NCI-H1105 (cell line): ENCODE measurements at places on chromosomes 2 and 18.

GRCh38 chr2:10847008-10847407 lies 34.4 kb upstream of the PDIA6 start:
- DNase-seq = no peak

DNA sequence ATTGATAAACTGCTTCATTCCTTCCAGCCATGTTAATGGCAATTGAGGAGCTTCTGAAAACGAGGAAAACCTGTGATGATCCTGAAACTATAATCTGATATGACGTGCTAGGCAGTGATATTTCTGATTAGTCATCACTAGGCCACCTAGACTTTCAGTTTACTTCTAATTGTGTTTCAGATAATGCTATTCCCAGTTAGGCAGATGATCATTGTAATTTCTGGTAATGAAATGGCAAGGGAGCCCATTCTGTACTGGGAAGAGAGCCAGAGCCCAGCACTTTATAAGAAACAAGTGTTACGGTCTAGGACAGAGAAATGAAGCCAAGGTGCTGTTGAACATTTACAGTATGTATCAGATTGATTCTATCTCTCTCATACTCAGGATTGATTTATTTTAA lies 106.2 kb downstream of the CPO start:
- no peak for DNase-seq

- no peak for DNase-seq
These were observed 37.3 kb upstream of the TANK start for GRCh38 chr2:161122772-161123530.

DNA sequence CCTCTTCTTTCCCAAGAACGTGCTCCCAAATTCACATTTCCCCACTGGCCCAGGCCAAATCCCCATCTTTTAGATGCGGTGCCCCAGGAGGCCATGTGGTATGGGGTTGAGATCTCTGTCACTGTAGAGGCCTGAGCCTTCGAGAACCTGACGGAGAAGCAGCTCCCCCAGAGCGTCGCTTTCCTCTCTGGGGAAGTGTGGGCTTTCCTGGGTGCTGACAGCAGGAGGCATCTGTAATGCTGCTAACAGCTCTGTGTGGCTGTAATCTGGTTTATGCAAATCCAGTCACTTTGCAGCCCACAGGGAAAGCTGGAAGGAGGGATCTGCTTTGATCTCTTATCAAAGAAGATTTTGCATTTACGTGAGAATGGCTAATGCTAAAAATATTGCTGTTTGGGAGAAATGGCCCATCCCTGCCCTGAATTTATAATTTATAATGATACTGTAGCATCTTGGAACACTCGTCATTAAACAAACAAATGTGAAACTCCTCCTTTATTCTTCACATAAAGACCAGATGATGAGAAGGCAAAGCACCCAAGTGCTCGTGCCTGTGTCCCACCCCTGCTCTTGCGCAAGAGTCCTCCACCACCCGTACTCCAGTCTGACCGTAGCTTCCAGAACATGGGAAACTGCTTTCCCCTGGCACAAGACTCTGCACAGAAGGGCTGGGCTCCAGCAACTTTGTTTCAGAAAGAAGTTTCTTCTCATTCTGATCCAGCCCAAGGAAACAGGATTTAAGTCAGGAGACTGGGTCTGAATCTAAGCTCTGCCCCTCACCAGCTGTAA lies 109.9 kb upstream of the EPC2 start:
- no peak for DNase-seq

DNA sequence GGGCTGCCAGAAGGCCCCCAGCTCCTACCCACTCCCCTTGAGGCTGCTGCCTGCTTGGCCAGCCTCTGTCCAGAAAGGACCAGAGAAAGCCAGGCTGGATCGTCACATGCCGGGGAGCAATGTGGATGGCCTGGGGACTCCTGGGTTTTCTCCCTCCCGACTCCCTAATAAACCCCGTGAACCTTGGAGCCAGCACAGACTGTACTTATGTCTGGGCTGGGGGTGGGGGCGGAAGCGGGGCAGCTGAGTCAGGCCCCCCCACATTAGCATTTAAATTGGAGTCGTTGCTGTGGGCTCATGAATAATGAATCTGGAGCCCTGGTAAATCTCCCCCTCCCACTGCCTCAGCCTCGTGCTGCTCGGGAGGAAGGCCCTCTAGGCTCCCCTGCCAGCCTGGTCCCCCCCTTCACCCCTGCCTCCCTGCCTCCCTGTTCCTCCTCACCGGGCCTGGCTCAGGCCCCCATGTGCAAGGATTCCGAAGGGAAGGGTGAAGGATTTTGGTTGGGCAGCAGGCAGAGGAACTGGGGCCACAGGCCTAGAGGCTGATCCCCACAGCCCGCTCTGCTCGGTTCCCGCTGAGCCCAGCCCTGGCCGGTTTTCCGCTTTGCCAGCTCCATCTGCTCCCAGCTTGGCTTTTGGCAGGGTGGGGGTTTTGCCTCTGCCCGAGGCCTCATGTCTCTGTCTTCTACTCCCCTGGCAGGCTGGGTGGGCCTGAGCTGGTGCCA lies 7.3 kb upstream of the ASIC4 start:
- DNase-seq = no peak

DNA sequence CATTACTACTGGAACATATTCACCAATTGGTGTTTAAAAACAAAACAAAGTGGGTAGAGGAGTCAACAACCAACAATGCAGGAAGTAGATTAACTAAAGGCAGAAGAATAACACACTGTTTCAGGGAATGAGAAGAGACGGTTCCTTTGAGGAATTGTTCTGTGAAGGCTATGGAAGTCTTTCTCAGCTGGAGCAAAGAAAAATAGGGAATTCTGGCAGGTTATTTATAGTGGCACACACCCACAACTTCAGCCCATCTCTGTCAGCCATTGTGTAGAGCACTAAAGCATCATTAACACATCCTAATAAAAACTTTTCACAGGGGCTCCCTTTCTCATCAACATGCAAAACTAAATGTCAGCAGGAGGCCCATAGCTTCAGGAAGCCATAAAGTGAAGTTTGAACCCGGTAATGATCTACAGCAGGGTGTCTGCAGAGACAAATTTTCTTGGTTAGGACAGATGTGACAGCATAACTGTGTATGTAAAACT lies 113.6 kb downstream of the CDH2 start:
- DNase-seq = no peak

- DNase-seq = no peak
These were observed 202.2 kb downstream of the TRIB2 start for GRCh38 chr2:12918835-12919445.

GRCh38 chr2:59033661-59034060 lies 792.5 kb upstream of the FANCL start:
- DNase-seq = no peak

DNA sequence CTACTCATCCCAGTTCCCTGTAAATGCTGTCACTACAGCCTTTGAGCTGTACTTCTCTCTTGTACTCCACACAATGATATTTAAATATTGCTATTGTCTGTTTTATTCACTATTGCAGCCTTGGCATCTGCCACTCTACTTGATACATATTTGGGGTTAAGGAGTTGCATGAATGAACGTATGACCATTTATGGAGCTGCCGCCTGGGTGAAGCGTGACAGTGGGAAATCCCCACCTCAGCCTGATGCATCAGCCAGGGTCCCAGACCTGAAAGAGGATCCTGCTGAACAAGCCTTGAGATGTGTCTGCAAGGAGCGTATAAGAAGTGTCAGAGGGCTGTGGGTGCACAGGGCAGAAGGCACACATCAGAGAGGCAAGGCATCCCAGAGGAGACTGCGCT lies 39.1 kb downstream of the MRPL35 start:
- no peak for DNase-seq

DNA sequence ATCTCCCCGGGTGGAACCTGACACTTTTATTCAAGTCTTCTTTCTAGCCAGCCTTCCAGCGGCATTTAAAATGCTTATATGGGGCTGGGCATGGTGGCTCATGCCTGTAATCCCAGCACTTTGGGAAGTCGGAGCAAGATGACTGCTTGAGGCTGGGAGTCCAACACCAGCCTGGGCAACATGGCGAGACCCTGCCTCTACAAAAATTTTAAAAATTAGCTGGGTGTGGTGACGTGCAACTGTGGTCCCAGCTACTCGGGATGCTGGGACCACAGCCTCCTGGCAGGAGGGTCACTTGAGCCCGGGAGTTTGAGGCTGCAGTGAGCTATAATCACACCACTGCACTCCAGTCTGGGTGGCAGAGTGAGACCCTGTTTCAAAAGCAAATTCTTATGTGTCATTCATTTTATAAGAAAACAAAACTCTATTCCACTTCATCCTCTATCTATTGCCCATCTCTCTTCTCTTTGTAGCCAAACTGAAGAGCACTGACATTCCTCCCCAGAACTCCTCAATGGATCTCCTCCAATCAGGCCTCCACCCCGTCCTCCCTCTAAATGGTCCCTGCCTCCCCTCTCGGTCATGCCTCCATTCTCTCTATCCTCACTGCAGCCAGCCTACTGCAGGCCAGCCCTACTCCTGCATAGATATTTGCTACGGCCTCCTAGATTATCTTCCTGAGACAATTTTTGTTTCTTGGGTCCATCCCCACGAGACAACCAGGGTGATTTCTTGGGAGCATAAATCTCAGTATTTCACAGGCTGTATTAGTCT lies 18.0 kb upstream of the RHOB start:
- DNase-seq = no peak

DNA sequence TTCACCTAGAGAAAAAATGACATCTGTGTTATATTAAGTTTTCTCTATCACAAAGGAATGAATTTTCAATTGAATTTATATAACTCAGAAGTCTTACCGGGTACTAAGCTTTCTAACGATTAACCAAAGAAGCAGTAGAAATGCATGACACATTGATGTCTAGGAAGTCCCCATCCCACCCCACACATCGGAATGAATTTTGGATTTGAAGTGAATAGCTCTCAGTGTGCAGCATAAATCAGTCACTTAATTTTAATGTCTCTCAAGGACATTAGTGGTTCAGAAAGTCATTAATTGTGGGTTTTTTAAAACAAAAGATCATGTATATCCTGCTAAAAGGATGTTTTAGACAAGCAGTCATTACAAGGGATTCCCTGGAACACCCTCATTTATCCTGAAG lies 141.4 kb upstream of the PIEZO2 start:
- DNase-seq = no peak

DNA sequence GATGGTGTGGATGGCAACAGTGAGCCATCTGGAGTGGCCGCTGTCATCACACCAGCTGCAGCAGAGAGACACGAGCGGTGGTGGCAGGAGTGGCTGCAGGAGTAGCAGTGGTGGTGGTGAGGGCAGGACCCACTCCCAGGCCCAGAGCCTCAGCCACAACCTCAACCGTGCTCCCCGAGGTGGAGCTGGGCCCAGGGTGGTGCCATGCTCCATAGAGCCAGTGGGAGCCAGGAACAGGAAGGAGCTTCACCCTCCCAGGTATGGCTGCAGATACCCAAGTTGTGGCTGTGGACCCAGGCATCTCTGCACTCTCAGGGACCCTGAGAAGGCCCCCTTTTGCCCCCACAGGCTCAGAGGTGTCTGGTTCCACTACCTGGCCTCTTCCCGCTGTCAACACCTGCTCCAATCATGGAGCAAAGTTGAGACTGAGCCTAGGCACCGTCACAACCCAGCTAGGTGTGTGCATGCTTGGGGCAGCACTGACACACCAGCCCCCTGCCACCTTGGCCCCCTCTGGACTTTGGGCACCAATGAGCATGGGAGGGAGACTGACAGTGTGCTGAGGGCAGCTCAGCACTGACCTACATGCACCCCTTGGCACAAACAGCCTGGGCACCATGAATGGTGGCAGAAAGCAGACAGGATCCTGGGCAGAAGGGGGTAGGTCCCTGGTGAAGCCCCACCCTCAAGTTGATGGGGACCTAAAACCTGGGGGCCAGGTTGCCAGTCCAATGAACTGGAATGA lies 188.9 kb downstream of the NDUFA10 start:
- no peak for DNase-seq

GRCh38 chr2:180829261-180829660 lies 151.1 kb upstream of the UBE2E3 start:
- DNase-seq = no peak

DNA sequence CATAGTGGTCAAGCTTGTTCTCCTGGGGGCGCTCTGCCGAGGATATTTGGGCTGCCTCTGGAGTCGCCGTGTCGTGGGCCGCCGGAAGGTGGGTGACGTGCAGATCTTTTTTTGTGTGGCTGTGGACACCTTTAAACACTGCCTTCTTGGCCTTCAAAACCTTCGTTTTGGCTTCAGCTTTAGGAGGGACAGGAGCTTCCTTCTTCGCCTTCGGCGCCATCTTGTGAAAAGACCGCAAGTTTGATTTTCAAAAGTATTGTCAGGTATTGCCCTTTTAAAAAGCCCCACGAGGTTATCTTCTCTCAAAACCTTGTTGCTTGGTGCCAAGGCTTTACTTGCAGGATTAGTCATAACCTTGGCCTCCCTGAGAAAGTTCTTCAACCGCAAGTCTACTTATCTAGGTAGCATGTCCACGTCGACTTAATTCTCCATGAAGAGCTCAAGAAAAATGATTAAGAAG lies 20.8 kb downstream of the LAMA3 start:
- DNase-seq = no peak

DNA sequence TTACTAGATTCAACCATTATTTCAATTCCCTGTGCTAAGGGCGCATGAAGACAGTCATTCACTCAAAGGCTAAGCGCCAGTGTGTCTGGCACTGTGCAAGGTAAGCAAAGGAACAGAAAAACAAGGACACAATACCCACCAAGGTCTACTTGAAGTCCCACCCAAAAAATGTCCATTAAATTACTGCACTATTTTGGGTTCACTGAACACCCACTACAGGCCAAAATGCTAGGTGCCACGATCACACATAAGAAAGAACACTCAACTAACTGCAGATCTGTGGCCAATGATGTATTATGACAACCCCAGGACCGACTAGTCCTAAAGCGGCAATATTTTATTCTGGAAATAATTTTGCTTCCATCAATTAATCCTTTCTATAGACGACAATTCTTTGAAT lies 1.8 kb downstream of the TMEM131 start:
- no peak for DNase-seq

DNA sequence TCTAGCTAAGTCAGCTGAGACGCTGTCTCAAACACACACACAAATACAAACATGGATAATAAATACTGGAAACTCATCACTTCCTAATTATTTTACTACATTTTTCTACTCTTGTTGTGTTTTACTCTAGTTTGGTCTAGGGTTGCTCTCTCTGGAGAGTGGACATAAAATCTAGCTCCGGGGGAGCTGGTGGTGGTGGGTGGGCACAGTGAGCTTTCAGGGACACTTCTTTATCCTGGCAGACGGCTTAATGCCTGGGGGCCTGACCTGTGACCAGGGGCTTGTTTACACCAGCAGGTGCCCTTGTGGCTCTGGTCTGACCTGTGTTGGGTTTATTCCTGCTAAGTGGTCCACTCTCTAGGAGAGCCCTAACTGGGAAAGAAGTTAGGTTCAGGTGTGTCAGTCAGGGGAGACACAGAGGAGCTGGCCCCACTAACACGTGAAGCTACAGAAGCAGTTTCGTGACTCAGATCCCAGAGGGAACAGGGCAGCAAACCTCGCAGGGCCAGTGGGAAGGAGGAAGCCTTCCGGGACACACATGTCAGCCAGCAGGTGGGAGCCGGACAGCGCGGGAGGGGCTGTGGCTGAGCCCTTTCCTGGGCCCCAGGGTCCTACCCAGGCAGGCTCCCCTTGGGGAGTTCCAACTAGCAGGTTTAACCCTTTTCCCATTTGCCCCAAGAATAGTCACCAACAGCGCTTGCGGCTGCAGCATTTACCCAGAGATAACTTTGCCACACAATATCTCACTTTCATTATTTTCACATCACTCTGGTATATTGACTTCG lies 22.5 kb upstream of the BOK start:
- DNase-seq = no peak
